Suppressor macrophage treated with lipopolysaccharide for 1 hour (primary cell): ENCODE measurements at places on chromosomes 1 and 21.

DNA sequence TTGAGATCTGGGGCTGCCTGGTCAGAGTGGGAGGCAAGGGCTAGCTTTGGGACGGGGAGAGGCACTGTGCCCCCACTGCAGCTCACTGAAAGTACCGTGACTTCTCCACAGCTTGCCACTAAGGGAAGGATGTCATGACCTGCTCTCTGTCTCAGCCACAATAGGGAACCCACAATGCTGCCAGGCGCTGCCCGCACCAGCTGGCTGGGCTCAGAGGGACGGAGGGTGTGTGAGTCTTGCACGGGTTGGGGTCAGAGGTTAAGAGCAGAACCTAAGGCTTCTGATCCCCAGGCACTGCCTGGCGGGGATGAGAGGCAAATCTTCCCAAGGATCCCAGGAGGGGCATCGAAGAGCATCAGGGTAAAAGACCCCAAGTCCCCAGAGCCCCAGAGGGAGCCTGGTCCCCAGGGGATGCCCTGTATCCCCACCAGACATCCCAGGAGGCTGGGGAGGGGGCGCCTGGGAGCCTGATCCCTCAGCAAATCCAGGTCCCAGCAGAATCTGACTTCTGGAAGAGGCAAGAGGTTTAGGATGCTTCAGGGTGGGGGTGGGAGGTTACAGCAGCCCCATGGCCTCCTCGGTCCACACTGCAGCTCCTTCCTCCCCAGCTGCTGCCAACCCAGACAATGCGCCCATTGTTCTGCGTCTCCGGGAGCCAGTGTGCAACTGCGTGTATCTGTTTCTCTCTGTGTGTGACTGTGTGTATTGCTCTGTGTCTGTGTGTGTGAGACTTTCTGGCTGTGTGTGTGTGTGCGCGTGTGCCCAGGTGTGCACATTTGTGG, 2.0 kb upstream of the MARCKSL1 start:
- DNase-seq: peak; percentile 83

DNA sequence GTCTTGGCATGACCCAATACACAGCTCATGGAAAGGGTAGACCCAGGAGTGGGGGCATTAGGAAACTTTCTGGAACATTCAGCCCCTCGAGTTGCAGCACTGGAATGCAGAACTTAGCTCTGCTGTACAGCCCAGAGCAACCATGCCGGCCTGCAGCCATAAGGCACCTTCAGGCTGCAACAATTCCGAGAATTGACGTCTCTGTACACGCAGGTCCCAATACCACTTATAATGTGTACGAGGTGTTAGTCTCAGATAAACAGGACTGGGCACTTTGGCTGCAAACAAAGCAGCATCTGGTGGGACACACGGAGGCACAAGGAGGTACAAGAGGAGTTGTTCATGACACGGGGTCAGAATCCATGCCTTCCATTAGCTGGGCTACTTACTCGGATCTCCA, 7.9 kb downstream of the CBR1 start:
- no peak for DNase-seq

- DNase-seq: no peak
Observed at GRCh38 chr1:53893999-53894636, at the start of gene DIO1. TSS of gene DIO1 (plus strand) at chr1:53894187. CDS start at chr1:53894211, 24 bp downstream.

- no peak for DNase-seq
Observed at GRCh38 chr1:96510391-96510790, 211.2 kb upstream of the PTBP2 start.

GRCh38 chr21:38806153-38806941, 618 bp downstream of the ETS2 start:
- DNase-seq: peak; percentile 43

GRCh38 chr21:31659286-31659535, 282 bp upstream of the SOD1 start:
- no peak for DNase-seq

DNA sequence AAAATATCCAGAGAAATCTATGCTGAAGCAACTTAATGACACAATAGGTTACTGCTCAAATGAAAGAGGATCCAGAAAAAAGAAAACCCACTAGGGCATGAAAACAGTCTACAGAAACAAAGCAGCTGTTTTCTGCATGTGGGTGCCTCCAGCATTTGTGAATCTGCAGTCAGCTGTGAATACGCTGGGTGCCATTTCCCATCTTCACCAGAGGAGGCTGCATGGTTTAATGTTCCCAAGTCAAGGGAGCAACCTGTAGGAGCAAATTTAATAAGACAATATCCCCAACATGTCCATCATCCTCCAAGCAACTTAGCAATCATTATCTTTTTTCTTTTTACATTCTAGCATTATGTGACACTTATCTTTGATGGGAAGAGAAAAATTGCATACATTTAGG, 396.6 kb downstream of the BRINP2 start:
- DNase-seq: no peak

DNA sequence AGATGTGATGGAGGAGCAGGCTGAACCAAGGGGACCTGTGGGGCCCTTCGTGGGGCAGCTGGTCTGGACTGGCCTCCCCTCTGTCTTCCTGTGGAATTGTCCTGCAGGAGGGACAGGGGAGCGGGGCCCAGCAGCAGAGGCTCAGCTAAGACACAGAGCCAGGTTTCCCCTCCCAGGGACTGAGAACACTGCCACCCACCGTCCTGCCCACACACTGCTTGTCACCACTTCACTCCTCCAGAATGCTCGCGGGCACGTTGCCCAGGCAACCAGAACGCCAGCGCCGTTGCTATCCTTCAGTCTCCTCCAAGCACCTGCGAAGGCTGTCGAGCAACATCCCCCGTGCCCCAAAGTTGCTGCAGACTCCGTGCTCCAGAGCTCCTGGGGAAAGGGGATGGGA, 46.4 kb downstream of the AJAP1 start:
- no peak for DNase-seq

GRCh38 chr21:25462517-25462971, 144.7 kb downstream of the MRPL39 start:
- no peak for DNase-seq

GRCh38 chr1:47687631-47688460, 250.0 kb downstream of the FOXD2 start:
- DNase-seq: no peak

DNA sequence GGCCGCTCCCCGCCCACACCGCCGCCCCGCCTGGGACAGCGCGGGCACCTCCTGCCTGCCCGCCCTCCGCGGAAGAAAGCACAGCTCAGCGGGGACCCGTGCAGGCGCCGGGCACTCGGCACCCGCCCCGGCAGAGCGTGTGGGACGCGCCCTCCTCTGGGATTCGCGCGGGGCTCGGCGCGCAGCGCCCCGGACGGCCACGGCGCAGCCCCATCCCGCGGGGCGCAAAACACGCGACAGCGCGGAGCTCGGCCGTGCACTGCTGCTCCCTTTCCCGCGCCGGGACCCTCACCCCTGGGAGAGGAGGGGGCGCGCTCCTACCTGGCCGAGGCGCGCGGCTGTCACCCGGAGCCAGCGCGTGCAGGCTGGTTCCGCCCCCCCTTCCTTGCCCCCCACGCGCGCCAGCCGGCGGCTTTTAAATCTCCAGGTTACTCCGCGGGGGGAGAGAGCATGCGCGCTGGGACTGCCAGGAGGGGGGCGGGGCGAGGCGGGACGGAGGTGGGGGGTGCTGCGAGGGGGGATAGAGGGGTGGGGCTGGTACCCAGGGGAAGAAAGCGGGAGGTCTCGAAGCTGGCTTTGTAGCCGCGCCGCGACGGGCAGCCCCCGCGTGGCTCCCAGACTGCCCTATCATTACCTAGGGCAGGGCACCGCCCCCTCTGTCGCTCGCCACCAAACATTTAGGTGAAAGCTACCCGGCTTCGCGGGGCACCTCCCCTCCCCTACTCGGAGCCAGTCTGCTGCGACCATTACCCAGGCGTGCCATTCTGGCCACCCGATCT, at the start of gene SLC45A3:
TSS of gene SLC45A3 (minus strand) at position 437 of the 779 bp plus-strand sequence. CDS start 15,853 bp downstream, outside the sequence.
- peak; percentile 68 for DNase-seq

DNA sequence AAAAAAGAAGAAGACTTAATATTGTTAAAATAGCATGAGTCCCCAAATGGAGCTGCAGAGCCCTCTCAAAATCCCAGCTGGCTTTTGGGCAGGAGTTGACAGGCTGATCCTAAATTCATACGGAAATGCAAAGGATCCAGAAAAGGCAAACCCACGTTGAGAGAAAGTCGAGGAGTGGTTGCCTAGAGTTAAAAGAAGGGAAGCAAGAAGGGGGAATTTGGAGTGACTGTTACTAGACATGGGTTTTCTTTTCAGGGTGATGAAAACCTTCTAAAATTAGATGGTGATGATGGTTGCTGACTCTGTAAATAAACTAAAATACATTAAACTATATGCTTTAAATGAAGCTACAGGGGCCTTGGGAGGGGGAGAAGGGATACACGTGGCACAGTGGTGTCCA, 1.6 kb downstream of the DNMT3L start:
- DNase-seq: peak; percentile 70

- DNase-seq: no peak
Observed at GRCh38 chr1:106986603-106987002, 69.9 kb upstream of the PRMT6 start.

DNA sequence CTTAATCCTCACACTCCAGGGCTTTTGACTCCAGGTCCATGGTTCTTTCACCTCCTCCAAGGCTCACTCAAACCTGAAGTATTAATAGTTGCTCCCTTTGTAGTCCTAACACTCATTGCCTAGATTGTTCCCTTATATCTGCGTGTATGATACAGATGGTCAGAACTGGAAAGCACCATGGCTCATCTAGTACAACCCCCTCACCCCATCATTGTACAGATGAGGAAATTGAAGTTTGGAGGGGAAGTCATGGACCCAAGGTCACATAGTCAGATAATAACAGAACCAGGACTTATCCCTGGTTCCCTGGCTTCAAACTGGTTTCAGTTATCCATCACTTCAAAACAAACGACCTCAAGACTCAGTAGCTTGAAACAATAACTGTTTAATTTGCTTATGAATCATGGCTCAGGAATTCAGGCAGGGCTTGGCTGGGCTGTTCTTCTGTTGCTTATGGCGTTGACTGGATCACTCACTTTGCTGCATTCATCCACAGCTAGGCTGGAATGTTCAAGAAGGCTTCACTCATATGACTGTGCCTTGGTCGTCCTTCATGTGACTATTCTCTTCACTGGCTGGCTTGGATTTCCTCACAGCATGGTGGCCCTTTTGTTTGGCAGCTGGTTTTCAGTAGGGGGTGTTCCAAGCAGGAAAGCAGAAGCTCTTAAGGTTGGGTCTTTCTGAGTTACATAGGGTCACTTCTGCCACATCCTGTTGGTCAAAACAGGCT, 5.0 kb downstream of the NOS1AP start:
- DNase-seq: peak; percentile 73
